ENCODE measurements at places on chromosomes 5 and 9.

- DNase-seq = no peak
These were observed 89.8 kb downstream of the ZNF354C start for GRCh38 chr5:179150011-179150410.

DNA sequence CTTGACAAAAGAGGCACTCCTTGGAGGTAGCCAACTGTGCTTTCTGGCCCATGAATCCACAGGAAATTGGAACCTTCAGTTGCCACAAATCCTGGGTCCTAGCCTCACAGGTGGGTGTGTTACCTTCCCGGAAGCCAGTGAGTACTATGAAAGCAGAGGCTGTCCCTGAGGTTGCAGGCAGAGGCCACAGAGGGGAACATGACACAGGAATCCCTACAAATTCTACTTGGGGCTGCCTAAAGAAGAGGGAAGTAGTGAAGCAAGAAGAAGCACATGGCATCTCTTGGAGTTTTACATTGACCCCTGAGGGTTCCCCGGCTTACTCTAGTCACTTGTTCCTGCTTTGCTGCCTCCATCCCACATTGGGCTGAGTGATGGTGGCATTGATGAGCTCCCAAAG is 2.6 kb downstream of the SLC22A5 start:
- DNase-seq = peak; percentile 84

GRCh38 chr5:151591144-151591819 is at the start of gene FAT2:
Gene FAT2 (minus strand): TSS chr5:151591331. CDS start chr5:151568931, 22,400 bp downstream.
- DNase-seq = no peak

GRCh38 chr9:130240410-130241197 is 25.0 kb upstream of the HMCN2 start:
- DNase-seq = peak; percentile 78

DNA sequence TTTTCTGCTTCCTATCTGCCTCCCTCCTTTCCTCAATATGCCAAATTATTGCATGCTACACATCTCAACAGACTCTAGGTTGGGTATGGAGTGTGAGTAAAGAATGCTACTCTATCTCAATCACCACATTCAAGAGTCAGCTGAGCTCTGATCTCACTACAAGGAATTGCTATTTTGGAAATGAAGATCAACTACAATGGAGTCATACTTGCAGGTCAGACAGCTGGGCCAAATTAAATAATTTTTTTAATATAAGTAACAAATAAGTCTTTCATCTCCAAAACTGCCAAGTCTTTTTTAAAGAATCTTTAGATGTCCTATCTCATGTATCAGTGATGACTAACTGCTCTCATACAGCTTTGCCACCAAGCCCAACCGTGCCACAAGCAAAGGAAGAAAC is 64.0 kb downstream of the DEPDC1B start:
- no peak for DNase-seq

DNA sequence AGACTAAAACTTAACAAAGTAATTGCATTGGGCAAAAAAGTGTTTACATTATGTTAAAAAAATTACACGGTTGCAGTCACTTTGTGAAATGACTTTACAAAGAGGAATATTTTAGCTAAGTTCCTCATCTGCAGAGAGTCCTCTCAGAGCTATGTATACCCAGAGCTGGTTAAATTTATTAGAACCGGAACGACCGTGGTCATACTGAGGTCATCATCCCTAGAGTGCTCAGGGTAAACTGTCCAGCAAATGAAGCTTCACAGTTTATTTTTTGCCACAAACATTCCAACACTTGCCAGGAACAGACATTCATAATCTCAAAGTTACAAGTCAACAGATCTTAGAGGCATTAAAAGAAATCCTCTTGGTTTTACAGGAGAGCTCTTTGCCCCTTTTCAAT is 897 bp downstream of the ROPN1L start:
- DNase-seq = peak; percentile 86

GRCh38 chr5:53950621-53951020 is 359.8 kb downstream of the ARL15 start:
- no peak for DNase-seq

DNA sequence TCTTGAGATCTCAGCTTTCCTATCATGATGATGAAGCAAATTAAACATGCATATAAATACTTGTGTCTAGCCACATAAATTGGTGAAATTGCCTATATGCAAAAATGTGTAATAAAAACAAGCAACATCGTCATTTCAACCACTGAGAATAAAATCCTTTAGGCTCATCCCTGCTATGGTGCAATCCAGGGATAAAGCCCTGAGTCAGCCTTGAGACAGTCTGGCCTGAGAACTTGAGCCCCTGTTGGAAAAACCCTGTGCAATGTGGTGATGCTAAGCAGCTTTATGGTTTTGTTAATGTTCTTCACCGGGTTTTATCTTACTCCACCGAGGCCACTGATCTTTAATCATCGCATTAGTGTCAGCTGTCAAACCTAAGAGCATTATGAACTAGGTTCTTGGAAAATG is 170.5 kb downstream of the DCP2 start:
- DNase-seq = peak; percentile 25

DNA sequence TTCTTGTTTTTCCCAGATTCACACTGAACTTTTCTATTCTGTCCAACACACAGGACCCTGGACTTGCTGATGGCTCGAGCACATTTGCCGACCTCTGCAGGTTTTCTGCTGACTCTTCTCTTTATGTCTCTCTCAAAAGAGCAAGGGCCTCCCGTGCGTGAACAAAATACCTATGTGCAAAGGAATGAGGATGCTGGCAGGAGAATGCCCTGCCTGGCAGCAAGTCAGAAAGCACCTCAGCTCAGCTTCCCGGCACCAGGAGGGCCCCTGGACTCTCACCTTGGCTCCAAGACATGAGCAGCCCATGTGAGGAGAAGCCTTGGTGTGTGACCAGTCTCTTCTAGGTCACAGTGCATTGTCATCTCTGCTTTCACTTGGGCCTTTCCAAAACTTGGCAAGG is 36.1 kb downstream of the PAPPA start:
- DNase-seq = no peak

GRCh38 chr9:137465000-137465719 is 6.0 kb upstream of the NSMF start:
- no peak for DNase-seq

DNA sequence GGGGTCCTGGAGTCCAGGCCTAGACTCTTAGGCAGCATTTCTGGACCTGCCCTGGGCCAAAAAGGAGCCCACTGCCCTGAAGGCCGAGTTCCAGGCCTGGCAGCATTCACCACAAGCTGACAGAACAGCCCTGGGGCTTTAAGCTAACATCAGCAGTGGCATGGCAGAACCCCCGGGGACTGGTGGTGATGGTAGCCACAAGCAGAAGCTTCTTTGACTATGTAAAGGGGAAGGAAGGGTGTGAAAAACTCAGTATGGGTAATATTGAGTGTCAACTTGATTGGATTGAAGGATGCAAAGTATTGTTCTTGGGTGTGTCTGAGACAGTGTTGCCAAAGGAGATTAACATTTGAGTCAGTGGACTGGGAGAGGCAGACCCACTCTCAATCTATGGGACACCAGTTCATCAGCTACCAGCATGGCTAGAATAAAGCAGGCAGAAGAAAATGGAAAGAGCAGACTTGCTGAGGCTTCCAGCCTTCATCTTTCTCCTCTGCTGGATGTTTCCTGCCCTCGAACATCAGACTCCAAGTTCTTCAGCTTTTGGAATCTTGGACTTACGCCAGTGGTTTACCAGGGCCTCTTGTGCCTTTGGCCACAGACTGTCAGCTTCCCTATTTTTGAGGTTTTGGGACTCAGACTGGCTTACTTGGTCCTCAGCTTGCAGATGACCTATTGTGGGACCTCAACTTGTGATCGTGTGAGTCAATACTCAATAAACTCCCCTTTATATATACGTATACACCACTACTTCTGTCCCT is 661.0 kb upstream of the C9orf72 start:
- no peak for DNase-seq

- DNase-seq = no peak
These were observed 586.4 kb downstream of the TAF11L14 start for GRCh38 chr5:18220631-18221030.

GRCh38 chr9:134571326-134571931 is 70.2 kb upstream of the COL5A1 start:
- no peak for DNase-seq

DNA sequence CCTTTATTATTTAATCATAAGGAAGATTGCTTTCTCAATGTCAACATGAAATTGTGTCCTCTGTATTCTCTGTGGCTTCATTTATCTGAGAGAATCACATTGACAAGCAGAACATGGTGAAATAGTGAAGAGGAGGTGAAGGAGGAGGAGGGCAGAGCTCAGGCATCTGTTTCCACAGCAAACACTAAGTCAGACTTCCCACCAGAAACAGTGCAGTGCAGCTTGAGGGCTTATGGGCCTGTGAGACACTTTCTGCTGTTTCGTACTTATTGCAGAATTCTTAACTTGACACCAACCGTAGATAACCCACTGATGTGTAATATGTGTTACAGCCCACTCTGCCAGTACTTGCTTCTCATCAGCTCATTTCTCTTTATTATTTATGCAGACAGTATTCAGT is 386.3 kb downstream of the DIRAS2 start:
- DNase-seq = no peak

- DNase-seq = no peak
These were observed 81.5 kb downstream of the LMX1B start for GRCh38 chr9:126695186-126695585.

- no peak for DNase-seq
These were observed 259.3 kb downstream of the ROR2 start for GRCh38 chr9:91690540-91691249.

DNA sequence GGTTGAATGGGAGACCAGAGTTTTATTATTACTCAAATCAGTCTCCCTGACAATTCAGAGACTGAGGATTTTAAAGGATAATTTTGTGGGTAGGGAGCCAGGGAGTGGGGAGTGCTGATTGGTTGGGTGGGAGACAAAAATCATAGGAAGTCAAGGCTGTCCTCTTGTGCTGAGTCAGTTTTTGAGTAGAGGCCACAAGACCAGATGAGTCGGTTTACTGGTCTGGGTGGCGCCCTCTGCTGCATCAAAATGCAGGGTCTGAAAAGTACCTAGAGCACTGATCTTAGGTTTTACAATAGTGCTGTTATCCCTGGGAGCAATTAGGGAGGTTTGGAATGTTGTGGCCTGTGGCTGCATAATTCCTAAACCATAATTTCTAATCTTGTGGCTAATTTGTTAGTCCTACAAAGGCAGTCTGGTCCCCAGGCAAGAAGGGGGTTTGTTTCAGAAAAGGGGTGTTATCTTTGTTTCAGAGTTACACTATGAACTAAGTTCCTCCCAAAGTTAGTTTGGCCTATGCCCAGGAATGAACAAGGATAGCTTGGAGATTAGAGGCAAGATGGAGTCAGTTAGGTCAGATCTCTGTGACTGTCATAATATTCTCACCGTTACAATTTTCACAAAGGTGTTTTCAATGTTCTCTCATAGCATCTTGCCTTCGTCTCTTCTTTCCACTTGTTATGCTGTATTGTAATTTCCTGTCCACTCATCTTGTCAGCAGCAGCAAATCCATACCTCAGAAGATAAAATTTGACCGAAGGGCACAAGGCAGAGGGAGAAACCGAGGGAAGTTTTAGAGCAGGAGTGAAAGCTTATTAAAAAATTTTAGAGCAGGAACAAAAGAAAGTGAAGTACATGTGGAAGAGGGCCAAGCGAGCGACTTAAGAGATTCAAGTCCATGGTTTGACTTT is 59.2 kb upstream of the CLINT1 start:
- peak; percentile 76 for DNase-seq

GRCh38 chr9:11931109-11931508 is 762.1 kb upstream of the TYRP1 start:
- DNase-seq = no peak

DNA sequence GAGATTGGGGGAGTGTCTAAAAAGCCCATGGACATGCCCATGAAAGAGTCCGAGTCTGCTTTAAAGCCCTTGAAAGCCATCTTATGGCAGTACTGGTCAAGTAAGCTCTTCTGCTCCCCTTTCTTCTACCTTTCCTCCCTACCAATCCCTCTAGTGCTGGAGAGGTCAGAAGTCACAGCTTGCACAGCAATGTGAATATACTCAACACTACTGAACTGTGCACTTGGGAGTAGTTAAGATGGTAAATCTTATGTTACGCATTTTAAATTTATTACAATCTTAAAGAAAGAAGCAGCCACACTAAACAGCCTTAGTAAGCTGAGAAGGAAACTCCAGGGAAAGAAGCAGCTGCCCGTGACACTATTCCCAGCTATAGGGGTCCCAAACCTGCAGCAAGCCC is 12.3 kb upstream of the TRAF1 start:
- DNase-seq = no peak

- DNase-seq = peak; percentile 45
These were observed 151.5 kb downstream of the GOLPH3 start for GRCh38 chr5:32022638-32023037.

GRCh38 chr9:84499969-84500582 is 159.5 kb upstream of the SLC28A3 start:
- no peak for DNase-seq

Measured in suppressor macrophage treated with lipopolysaccharide for 1 hour (primary cell).